ENCODE measurements at places on chromosomes 5 and 9.

DNA sequence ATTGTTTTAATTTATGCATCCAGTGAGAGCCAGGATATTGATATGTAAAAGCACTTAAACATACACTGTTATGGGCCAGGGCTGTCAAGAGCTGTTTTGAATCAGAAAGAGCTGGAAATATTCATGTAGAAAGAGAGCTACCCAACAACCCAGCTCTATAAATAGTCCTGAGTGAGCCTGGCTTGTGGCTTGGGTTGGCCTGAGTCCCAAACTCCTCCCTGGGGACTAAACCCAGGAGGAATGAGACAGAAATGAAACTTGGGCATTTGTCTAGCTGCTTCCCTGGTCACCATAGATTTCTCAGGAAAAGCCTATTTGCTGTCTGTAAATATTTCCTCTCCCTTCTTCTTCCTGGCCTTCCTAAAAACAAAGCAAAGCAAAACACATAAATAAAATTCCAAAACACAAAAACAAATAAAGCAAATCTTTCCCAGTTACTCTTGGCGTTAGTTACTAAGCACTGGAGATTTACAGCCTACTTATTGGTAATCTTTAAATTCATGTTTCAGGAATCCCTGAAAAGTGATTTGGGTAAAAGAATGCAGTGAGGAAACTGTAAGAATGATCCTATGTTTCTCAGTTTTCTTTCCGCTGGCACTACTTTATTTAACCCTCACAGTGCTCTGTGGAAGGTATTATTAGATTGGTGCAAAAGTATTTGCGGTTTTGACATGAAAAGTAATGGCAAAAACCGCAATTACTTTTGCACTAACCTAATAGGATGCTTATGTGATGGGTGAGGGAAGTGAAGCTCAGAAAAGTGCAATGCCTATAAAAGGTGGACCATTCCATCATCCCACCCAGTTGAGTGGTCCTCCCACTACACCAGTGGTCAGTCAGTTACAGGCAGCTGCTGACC lies 111.8 kb downstream of the CARTPT start:
- DNase-seq: peak; percentile 9

DNA sequence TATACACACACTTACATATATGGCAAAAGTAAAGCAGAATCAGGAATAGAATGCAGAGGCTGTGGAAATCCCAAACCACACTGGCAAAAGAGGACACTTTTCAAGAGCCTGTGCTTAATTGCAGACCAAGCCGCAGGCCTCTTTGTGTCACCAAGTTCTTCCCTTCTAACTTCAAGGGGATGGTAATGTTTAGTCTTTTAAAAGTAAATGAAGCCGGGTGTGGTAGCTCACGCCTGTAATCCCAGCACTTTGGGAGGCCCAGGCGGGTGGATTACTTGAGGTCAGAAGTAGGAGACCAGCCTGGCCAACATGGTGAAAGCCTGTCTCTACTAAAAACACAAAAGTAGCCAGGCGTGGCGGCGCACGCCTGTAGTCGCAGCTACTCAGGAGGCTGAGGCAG lies 28.7 kb downstream of the ROR2 start:
- no peak for DNase-seq

DNA sequence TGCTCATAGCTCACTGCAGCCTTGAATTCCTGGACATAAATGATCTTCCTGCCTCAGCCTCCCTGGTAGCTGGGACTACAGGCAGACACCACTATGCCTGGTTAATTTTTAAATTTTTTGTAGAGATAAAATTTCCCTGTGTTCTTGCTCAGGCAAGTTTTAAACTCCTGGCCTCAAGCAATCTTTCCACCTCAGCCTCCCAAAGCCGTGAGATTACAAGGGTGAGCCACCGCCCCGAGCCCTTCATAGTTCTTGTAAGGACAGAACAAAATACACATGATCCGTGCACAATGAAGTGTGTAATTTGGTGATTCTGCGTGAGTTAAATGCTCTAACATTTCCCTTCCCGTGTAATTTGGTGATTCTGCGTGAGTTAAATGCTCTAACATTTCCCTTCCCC lies 27.7 kb upstream of the MYO10 start:
- DNase-seq: no peak

- DNase-seq: no peak
Measured at GRCh38 chr5:136781464-136781863, 416.1 kb upstream of the TRPC7 start.

DNA sequence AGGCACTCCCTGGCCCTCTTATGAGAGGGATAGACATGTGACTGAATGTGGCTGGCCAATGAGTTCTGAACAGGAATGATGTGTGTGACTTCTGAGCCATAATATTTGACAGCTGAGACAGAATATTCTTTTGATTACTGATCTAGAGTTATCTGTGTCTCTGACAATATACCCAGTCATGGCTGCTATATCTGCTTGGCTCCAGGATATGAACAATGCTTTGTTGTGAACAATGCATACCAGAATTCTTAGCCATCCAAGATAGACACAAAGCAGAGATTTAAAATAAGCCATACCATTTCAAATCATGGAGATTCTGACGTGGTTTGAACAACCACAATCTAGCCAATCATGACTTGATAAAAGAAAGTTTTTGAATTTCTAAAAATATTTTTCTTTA lies 840.3 kb upstream of the SEMA6A start:
- DNase-seq: no peak

GRCh38 chr5:138708791-138709190 lies 44.4 kb upstream of the CTNNA1 start:
- DNase-seq: no peak

- no peak for DNase-seq
Measured at GRCh38 chr5:69202497-69202896, 13.1 kb downstream of the CENPH start.

DNA sequence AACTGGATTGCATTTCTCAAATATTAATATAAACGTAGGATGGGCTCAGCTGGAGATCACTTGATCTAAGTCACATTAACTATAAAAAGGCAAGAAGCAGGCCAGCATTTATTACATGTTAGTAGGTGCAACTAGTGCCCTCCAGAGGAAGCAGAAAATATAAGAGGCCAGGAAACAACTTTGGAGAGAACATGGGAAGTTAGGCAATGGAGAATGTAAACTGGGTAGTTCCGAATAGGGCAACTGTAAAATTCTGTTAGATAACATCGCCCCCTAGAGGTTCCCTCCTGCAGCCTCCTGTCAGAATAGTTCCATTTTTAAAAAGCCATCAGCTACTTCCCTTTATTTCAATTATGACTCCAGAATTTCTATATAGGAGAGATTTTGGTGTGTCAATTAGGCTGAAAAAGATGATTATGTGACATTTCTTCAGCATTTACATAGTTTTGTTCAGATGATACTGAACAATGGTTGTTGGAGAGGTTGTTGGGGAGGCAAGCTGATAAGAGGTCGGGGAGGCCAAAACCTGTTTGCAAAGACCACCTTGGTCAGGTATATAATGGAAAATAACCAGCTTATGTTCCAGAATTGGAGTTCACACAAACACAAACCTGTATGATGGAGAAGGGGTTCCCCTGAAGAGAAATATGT lies 22.4 kb downstream of the CCL28 start:
- DNase-seq: peak; percentile 95

DNA sequence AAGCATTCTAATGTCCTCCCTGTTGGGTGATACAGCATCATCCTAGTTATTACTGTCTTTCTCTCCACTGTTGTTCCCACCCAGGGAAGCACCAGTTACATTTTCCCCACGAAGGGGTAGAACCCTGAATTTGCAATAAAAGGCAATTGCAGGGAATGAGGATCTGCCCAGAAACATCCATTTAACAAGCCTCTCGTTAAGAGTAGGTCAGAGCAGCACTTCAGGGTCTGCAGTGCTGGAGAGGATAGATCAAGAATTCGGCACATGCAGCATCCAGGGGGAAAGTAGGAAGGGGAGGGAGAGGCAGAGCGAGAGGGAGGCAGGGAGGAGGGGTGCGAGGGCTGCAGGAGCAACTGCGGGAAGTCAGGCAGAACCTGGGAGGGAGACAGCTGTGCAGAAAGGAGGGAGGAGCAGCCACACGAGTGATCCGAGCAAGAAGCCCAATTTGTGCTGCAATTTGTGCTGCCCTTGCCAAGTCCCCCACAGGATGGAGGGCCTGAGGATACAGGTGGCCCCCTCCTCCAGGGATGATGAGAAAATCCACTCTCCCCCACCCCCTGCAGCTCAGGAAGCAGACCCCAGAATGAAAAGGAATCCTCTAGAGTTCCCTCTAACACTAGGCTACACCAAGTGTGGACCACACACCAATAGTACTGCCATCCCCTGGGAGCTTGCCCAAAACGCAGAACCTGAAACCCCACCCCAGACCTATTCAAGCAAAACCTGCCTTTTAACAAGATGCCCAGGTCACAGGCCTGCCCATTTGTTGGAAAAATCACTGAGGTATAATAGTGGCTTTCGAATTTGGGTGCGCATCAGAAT lies 62.2 kb downstream of the EPB41L4B start:
- DNase-seq: no peak

DNA sequence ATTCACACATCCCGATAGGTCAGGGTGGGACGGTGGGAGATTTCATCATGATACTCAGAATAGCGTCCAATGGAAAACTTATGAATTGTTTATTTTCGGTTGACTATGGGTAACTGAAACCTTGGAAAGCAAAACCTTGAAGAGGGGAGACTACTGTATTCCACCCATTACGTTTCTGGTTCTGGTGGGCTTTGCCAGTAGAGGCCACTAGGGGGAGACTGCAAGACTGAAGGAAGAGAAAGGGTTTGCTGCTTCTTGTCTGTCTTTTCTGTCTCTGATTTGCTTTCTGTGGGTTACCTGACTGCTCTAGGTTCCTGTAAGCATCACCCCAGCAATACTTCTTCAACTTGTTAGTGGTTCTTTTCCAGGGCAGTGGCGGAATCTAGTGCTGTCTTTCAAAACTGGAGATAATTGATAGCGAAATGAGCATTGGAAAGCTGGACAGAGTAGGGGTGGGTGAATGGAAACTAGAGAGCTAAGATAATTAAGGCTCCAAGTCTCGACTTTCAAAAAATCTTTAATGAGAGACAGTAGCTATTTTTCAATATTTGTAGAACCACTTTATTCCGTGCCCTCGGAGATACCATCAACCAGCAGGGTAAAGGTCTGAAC lies 27.0 kb downstream of the GRIN3A start:
- peak; percentile 36 for DNase-seq

GRCh38 chr9:84512493-84512892 lies 157.0 kb upstream of the NTRK2 start:
- DNase-seq: no peak

DNA sequence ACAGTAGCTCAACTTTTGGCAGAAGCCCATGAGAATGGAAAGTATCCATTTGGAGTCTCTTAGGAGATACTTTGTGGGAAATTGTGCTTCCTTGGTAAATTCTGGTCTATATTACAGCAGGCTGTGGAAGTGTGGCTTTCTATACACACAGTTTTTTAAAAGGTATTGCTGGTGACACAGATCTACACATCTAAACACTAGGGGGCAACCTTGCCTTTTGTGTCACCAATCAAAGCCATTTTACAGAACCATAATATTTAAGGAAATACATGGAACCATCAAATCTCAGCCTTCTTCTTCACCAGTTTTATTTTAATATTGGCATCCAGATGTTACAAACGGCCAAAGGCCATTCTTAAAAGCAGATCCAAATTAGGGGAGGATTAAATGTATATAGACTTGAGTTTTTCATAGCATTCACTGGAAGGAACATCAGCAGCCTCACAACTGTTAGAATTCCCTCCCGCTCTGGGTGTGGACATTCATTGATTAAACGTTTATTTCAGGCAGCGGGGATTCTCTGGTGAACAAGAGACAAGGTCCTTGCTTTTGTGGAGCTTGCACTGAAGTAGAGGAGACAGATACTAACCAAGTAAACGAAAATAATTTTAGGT lies 132.4 kb upstream of the EPB41L4A start:
- peak; percentile 62 for DNase-seq

GRCh38 chr9:105639936-105640335 lies 22.3 kb upstream of the TAL2 start:
- no peak for DNase-seq

GRCh38 chr5:110625376-110625999 lies 101.0 kb downstream of the TMEM232 start:
- peak; percentile 23 for DNase-seq

- peak; percentile 94 for DNase-seq
Measured at GRCh38 chr9:124940894-124941678, at the start of gene GOLGA1. GOLGA1 (minus strand) TSS chr9:124941083; CDS start chr9:124938711, 2,372 bp downstream.

- DNase-seq: peak; percentile 17
Measured at GRCh38 chr9:136484153-136485048, 1.6 kb upstream of the SEC16A start.

DNA sequence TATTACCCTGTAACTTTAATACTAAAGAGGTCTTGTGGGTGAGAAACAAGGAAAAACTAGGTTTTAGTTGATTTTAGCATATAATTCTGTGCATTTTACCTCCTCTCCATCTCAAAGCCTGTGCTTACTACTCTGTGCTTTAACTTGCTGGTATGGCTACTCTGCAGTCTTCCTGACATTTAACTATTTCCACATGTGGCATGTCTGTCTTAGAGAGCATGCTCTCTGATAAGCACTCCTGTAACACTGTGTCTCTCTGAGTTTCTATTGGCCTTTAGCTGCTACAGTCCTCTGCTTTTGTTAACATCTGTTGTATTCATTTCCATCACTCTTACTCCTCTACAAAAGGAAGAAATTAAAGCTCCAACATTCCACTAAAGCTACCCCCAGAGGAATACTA lies 418.3 kb downstream of the RAB3C start:
- DNase-seq: no peak

GRCh38 chr9:86821006-86821845 lies 126.1 kb downstream of the GAS1 start:
- DNase-seq: no peak

GRCh38 chr9:128595471-128595870 lies 43.1 kb downstream of the SPTAN1 start:
- DNase-seq: peak; percentile 42

GRCh38 chr9:109922617-109923470 lies 142.8 kb downstream of the PALM2AKAP2 start:
- DNase-seq: no peak

- peak; percentile 12 for DNase-seq
Measured at GRCh38 chr9:111094433-111094924, 56.2 kb upstream of the LPAR1 start.

GRCh38 chr5:685262-686171 lies 7.6 kb downstream of the TPPP start:
- peak; percentile 5 for DNase-seq

DNA sequence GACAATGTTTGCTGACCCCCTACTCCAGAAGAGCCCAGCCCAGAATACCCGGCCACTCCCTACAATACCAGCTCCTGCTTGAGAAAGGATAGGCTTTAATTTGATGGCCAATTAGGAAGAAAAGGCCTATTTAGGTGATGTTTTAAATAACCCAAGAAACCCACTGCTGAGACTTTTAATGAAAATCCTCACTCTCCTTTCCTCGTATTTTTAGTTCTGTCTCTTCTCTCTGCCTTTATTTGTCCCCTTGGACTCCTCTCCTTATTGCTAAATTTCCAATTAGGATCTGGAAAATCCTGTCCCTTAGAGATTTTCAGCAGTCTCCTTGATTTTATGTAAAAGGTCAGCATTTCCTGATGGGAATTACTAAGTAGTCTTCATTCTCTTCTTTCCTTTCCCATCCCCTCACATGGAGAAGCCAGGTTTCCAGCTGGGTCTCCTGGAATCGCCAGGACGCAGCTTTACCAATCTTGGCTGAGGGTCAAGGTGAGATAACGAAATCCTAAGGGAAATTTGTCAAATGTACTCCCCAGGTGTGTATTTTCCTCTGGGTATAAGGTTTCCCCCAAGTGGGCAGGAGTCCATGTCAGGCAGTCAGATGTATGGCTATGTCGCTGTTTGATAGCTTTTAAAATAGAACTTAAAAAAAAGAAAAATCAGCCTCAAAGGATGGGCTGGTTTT lies 11.7 kb downstream of the STC2 start:
- no peak for DNase-seq

- no peak for DNase-seq
Measured at GRCh38 chr9:96087669-96088299, 212.3 kb downstream of the ERCC6L2 start.
